ENCODE measurements at places on chromosomes 7 and 10.

GRCh38 chr10:34125702-34126101 lies 689.4 kb downstream of the PARD3 start:
- DNase-seq, result no peak

GRCh38 chr7:138833596-138833995 lies 35.6 kb upstream of the ATP6V0A4 start:
- DNase-seq, result no peak

DNA sequence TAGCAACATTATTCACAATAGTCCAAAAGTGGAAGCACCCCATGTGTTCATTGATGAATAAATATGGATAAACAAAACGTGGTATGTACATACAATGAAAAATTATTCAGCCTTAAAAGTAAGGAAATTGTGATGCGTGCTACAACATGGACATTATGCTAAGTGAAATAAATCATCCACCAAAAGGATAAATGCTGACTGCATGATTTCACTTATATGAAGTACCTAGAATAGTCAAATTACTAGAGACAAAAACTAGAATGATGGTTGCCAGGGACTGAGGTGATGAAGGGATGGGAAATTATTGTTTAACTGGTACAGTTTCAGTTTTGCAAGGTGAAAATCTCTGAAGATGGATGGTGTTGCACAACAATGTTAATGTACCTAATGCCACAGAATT lies 56.6 kb downstream of the THSD7A start:
- no peak for DNase-seq

- no peak for DNase-seq
These were observed 42.0 kb upstream of the RHOBTB1 start for GRCh38 chr10:60985951-60986350.

DNA sequence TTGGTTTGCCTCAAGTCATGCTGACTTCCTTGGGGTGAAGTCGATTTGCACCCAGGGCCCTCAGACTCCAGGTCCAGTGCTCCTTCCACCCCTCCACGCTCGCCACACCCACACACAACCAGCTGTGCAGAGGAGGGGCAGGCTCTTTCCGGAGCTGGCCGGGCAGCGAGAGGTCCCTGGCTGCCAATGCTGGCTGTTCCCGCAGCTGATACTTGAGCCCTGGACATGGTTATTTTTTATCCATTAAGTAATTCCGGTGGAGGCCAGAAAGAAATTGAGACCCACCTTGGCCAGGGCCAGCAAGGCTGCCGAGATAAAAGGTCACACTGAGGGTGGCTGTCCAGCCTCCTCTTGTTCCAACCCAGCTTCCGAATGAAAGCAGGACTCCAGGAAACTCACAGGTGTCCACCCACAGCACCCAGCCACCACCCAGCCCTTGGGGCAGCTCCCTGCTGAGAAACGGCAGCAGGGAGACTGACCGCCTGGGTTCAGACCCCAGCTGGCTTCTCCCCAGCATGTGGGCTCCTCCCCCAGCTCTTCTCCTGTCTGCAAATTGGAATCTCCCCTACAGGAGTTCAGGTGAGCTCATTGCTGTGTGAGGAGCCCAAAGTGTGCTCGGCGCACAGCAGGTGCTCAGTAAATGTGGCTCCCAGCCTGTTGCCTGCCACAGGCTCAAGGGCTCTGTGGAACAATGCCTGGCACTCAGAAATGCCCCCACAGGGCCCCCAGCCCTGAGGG lies 77.8 kb downstream of the PDGFA start:
- no peak for DNase-seq

DNA sequence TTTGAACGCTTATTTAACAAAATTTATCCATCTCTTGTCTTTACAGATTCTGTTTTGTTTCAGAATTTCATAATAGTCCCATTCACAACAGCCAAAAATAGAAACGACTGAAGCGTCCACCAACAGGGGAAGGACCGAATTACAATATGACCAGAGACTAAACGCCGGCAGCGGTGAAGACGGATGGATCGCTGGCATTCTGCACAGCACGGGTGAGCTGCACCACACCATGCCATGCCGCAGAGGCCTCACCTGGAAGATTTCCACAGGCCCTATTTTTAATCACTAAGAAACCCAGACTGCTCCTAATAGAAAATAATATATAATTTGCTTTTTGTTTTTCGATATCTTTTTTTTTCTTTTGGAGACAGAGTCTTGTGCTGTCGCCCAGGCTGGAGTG lies 91.0 kb downstream of the ELFN1 start:
- no peak for DNase-seq

DNA sequence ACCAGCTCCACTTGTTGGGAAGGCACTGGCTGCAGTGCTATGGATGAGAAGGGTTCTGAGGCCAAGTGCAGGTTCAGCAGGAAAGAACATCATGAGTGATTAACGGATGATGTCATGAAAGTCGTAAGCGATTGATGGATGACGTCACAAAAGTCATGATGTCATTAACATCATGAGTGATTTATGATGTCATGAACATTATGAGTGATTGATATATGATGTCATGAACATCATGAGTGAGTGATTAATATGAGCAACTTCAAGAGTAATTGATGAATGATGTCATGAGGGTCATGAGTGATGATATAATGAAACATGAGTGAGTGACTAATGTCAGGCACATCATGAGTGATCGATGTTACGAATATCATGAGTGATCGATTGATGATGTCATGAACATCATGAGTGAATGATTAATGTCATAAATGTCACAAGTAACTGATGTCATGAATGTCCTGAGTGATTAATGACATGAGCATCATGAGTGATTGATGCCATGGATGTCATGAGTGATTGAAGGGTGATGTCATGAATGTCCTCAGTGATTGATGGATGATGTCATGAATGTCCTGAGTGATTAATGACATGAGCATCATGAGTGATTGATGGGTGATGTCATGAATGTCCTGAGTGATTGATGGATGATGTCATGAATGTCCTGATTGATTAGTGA lies 185.6 kb downstream of the PAXIP1 start:
- no peak for DNase-seq

DNA sequence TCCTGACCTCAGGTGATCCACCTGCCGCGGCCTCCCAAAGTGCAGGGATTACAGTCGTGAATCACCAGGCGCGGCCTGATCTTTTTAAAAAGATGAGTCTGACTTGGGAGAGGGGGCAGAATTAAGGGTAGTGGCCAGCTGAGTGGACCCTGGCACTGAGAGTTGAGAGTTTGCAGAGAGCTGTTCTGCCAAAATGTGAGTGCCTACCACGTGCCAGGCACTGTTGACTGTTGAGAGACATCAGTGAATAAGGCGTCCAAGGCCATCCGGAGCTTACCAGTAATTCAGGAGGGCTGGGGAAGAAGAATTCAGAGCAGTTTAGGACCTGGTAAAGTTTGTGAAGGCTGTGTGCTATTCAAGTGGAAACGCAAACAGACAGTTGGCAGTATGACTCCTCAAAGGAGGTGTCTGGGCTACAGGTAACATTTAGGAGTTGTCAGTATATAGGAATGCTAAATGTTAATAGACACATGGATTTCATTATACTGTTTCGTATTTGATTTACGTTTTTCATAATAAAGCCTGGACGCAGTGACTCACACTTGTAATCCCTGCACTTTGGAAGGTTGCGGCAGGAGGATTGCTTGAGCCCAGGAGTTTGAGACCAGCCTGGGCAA lies 1.5 kb downstream of the NIPSNAP2 start:
- no peak for DNase-seq

DNA sequence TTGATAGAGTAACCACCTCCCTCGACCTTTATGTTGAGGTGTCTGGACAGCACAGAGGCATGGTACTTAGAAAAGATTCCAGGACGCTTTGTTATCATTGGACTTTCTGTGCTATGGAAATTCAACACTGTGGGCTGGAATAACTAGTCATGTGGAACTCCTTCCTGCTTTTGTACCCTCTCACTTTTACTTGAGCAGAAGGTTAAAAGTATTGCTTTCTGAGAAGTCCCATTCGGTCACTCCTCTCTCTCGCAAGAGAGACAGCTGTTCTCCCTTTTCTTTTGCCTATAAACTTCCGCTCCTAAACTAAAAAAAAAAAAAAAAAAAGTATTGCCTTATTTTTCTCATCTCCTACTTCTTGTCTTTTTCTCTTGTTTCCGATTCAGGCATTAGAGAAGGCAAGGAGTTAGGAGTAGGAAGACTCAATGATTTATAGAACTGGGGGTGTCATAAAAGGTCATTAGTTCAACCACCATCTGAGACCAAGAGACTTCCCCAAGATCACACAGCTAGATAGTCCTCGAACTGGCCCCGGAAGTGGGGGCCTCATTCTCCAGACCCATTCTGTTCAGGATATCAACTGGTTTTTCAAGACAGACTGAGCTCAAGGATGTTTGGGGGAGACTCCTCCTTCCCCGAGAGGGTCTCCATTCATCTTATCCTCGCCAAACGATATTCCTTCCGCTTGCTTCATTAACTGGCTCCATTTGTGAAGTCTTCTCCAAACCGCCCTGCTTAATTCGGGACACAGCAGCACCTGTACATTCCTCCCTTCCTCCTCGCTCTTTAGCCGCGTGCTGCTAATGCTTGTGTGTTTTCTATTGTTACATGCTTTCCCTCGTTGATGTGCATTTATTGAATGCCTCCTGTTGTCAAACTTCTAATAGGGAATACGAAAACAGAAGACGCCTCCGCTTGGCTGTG lies 995 bp upstream of the INPP5F start:
- DNase-seq, result no peak

- no peak for DNase-seq
These were observed 20.1 kb downstream of the PPP1R17 start for GRCh38 chr7:31707089-31707488.

DNA sequence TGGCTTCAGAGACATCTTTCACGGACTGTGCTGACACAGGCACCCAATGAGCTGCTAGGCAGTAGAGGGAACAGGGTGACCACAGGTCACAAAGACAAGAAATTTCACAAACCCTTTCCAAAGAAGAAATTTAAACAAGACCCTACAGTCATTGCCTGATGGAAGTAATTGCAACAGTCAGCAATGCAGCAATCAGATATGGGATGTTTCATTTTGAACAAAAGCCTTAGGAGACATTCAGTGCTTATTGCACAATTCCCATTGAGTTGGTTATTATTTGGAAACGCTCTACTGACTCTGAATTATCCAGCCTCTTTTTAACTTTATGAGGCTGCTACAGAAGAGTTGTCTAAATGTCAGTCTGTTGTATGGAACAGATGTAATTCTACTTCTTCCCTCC lies 85.5 kb downstream of the ETV1 start:
- no peak for DNase-seq

DNA sequence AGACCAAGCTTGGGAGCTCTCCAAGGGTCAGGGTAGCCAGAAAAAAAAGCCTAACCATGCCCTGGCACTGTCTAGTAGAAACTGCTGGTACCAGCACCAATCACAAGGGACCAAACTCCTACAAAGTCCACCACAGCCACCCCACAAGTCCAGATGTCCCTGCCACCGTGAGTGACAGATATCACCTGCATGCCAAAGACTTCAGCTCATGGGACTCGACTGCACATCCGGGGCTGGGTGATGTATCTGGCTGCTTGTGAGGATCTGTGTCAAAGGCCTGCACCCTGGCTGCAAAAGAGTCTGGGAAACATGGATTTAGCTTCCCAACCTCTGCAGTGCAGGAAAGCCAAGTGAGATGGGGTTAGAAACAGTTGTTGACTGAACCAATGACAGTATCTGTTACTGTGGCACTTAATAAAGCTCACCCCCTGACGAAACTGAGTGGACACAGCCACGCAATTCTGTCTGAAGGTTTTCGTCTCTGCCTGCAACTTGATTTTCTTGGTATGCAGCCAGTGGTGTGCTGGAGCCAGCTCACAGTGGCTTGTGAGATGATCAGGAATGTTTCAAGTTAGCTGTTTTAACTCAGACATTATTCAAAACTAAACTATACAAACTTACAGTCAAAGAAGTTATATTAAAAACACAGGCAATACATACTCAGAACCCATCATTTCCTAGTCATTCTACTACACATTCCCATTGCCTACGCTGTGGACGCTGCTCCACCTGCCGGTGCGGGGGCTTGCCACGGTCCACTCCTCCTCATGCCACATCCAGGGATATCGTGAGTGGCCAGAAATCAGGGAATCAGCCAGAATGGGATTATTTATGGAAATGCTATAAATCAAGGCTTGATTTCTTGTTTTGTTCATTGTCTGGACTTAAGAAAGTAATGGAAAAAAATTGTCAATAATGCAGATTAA lies 9.2 kb downstream of the ZNF488 start:
- no peak for DNase-seq

Data from stimulated activated CD4-positive, alpha-beta T cell treated with anti-CD3 and anti-CD28 coated beads, Interleukin-2, amount 100 ng/mL, for 48 hours (primary cell).